ENCODE measurements at places on chromosomes 11 and 22.
A peak's percentile ranks its signal among the peaks of the same experiment; 100 is the strongest.

- no peaks in the 10 kb centered on the region for H3K27me3 ChIP-seq
- H3K4me3 ChIP-seq: no peak overlapping the region
- no peak overlapping the region for H3K27ac ChIP-seq
- no peak for DNase-seq
Observed at GRCh38 chr22:48624401-48624800, 1203.3 kb downstream of the BRD1 start.

DNA sequence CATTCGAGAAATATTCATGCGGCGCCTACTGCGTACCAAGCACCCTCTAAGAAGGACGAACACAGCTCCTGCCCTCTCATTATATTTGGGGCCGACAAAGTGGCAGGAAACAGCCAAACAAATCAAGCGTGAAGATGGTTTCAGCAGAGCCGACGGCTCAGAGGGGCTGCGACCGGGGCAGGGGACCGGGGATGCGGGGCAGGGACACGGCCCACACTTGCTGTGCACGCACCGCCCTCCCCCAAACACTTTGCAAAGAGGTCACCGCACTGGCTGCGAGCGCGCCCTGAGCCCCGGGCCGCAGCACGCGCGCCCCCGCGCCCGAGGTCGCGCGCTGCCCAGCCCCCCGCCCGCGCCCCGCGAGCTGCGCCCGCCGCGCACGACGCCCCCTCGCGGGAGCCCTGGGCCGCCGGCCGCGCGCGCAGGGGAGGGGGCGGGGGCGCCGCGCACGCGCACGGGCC, 255 bp upstream of the SYNGR1 start:
- no peak overlapping the region for H3K27ac ChIP-seq
- no peaks in the 10 kb centered on the region for H3K36me3 ChIP-seq
- peak; percentile 27 for DNase-seq
- H3K4me3 ChIP-seq: peak overlapping the region; percentile 84

DNA sequence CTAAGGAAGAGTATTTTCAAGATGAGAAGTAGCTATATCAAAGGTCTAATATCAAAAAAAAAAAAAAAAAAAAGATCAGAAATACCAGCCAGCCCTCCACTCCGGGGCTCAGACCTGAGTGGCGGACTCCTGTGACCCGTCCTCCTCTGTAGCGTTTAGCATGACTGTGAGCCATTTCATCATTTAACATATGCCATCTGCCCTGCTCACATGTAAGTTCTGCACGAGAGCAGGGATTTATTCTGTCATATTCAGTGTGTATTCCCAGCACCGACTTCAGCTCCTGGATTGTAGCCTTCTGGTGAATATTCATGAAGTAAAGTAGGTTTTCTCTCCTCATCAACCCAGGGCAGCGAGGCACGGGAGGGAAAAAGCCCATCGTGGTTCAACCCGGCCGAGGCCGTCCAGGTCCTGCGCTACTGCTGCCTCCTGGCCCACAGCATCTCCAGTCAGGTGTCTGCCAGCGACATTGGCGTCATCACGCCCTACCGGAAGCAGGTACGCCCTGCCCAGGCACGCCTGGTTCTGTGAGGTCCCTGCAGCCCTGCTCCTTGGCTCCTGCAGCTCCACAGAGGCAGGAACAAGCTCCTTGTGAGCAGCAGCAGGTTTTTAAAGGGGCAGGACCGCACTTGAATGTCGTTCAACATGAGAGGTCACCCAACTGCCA, 12.7 kb upstream of the PANX2 start:
- no peak overlapping the region for H3K4me3 ChIP-seq
- no peaks in the 10 kb centered on the region for H3K36me3 ChIP-seq
- no peak overlapping the region for H3K27ac ChIP-seq

DNA sequence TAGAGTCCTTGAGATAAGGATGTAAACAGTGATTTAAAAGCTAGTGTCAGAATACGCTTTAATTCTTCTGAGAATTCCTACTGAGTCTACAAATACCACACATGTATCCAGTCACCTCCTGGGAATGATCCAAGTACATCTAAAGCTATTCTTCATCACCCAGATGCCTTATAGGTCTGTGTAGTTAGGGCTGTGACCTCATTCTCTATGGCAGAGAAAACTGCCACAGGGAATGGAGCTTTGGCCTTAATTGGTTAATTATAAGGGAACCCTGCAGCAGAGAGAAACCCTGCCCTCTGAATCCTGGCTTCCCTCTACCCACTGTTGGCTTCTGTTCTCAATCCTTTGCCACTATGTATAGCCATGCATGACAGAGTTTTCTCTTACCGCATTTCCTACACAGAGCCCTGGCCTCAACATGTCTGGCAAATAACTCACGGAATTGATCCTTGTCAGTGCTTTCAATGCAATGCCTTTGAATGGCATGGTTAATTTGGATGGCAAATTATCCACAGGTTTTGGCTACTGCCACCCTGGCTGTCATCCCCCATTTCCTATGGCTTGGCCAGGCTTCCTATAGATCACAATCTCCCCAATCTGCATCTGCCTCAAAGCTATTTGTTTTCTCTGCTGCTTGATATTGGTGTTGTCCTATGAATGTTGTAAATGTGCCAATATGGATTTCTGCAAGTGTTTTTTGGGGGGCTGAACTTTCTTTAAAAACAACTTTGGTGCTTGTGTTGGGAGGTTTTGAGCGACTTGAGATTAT, 2.9 kb downstream of the DIXDC1 start:
- DNase-seq: peak; percentile 76
- H3K4me3 ChIP-seq: no peak overlapping the region
- no peaks in the 10 kb centered on the region for H3K27me3 ChIP-seq
- no peaks in the 10 kb centered on the region for H3K36me3 ChIP-seq

GRCh38 chr11:6498544-6498943, 1.5 kb downstream of the DNHD1 start:
- no peaks in the 10 kb centered on the region for H3K4me1 ChIP-seq
- H3K27ac ChIP-seq: no peak overlapping the region
- peaks cover 16% of the 10 kb centered on the region for H3K36me3 ChIP-seq
- DNase-seq: no peak

DNA sequence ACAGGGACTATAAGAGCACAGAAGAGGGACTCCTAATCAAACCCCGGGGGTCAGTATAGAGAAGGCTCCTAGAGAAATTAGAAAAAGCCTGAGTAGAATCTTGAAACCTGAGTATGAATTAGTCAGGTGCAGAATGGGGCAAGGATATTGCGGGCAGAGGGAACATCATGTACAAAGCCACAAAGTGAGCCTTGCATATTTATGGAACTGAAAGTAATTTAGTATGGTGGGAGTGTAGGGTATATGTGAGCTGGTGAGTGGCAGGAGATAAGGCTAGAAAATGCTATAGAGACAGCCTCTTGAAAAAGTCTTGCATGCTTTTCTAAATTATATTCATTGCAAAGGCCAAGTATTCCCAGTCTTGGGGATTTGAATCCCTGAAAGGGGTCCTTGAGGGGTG, 93.7 kb downstream of the STIM1 start:
- no peak overlapping the region for H3K4me3 ChIP-seq
- H3K27ac ChIP-seq: no peak overlapping the region
- no peak for DNase-seq
- peaks cover 9% of the 10 kb centered on the region for H3K4me1 ChIP-seq

DNA sequence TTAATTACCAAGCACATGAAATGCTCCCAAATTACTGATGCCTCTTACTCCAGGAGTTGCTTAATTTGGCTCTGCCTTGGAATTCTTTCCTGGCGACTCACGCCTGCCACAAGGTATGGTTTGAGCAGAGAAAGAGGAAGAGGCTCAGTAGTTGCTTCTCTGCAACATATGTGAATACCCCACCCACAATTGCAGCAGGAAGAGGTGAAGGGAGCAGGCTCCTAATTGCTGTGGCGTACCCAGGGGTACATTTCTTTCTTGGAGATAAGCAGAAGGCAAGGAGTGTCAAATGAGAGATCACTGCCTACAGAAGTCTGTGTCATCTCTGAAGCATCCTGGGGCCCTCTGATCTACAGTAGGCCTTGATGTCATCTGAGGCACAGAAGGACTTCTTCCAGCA, 10.6 kb upstream of the NNMT start:
- peak overlapping the region; percentile 2 for H3K27ac ChIP-seq
- DNase-seq: peak; percentile 52
- no peaks in the 10 kb centered on the region for H3K27me3 ChIP-seq

DNA sequence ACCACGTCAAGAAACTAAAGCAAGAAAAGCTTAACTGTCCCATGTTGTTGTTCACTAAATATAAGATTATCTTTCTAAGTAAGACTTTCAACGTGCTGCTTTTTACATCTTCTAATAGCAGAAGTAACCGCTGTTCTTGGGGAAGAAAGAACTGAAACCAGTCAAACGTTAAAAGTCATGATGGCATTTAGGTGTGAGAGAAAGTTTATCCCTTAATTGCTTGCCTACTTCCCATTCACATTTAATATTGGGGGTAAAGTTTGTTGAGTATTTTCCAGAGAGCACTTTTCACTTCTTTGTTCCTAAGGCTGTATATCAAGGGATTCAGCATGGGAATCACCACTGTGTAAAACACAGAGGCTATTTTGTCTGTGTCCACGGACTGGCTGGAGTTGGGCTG, 970 bp downstream of the OR5B21 start:
- no peak overlapping the region for H3K4me3 ChIP-seq
- peaks cover 21% of the 10 kb centered on the region for H3K36me3 ChIP-seq
- no peak for DNase-seq
- H3K27ac ChIP-seq: no peak overlapping the region
- no peaks in the 10 kb centered on the region for H3K27me3 ChIP-seq

GRCh38 chr11:115676206-115676605, 172.0 kb upstream of the CADM1 start:
- H3K4me1 ChIP-seq: peaks cover 26% of the 10 kb centered on the region
- H3K4me3 ChIP-seq: no peak overlapping the region
- no peaks in the 10 kb centered on the region for H3K27me3 ChIP-seq

DNA sequence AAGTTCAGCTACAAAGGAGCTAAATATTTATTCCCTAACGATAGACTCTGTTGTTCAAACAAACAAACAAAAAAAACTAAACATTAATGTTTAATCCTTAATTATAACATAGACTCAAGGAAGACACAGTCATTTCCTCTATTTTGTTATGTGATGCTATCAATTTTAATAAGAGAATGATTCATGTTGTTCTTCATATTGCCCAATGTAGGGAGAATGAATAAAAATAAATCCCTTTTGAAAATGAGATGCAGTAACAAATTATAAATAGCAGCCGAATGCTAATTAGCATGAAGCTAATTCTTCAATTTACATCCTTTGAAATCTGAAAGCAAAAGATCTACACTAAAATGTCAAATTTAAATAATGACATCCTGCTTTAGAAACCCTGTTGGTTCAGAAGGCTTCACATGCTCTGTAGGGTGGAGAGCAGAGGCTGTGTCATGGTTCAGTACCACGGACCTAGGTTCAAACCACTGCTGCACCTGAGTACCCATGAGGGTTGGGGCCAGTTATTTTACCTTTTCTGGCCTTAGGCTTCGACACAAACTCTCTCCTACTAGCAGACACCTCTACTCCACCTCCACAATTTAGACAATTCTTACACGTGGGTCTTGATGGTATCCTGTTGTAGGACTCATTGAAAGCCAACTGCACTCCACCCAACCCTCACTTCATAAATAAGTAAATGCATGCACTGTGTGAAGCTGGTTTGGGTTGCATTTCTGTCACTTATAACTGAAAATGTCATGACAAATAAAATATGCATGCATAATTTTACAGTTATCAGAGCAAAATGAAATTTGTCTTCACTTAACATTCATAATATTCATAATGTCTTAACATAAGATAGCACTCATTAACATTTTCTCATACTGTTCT, 89.0 kb downstream of the RRAS2 start:
- DNase-seq: no peak
- peaks cover 29% of the 10 kb centered on the region for H3K36me3 ChIP-seq
- H3K4me3 ChIP-seq: no peak overlapping the region
- H3K27ac ChIP-seq: no peak overlapping the region
- H3K27me3 ChIP-seq: no peaks in the 10 kb centered on the region

DNA sequence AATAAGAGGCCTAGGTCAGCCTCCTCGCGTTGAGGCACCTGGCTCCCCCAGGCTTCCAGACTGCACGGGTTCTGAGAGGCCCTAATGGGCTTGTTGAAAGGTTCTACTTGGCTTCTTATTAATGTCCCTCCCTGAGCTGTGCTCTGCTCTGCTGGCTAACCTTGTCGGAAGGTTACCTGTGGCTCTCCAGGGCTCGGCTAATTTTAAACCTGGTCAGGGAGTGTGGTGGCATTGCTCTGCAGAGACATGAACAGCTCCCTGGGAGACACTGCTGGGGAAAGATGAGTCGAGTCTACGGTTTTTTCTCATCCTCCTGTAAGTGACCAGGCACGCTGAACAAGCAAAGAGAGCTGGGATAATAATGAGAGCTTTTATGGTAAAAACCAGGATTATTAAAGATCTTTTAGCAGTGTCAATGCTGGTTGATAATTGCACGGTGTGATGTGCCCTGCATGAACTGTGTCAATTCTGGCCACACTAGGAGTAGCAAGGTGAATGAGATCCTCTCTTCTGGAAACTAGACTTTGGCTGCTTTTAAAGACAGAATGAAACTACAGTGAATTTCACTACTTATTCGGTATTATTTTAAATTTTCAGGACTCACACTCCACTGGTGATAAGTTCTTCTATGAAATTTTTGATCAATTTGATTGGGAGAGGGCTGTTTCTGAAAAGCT, 70.7 kb downstream of the TEAD1 start:
- H3K36me3 ChIP-seq: peaks cover 2% of the 10 kb centered on the region
- peak; percentile 61 for DNase-seq
- no peak overlapping the region for H3K4me3 ChIP-seq
- peaks cover 19% of the 10 kb centered on the region for H3K4me1 ChIP-seq
- no peaks in the 10 kb centered on the region for H3K27me3 ChIP-seq
- peak overlapping the region; percentile 76 for H3K27ac ChIP-seq

DNA sequence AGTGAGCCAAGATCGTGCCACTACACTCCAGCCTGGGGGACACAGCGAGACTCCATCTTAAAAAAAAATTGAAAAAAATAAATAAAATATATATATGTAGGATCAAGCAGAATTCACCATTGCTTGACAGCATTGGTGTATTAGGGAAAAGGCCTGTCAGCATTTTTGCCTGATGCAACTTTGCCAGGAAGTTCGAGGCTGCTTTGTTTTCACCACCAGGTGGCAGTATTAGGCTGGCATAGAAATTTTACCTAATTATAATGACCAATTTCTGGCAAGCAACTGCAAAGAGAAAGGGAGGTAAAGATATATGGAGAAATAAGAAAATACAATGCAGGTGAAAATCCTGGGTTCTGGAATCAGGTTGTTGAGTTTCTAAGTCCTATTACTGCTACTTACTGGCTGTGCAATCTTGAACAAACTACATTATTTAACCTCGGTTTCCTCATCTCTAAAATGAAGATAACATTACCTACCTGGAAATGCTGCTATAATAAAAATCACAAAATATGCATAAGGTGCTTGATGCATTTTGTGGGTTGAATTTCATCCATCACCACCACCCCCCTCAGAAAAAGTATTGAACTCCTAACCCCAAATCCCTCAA, 24.7 kb downstream of the LAYN start:
- H3K27me3 ChIP-seq: no peaks in the 10 kb centered on the region
- H3K4me1 ChIP-seq: peaks cover 12% of the 10 kb centered on the region
- no peak overlapping the region for H3K4me3 ChIP-seq
- H3K27ac ChIP-seq: no peak overlapping the region
- DNase-seq: peak; percentile 72
- no peaks in the 10 kb centered on the region for H3K36me3 ChIP-seq

GRCh38 chr22:37415210-37415609, 12.1 kb downstream of the ELFN2 start:
- H3K27me3 ChIP-seq: no peaks in the 10 kb centered on the region
- peaks cover 56% of the 10 kb centered on the region for H3K4me1 ChIP-seq
- H3K27ac ChIP-seq: no peak overlapping the region
- no peak for DNase-seq

- H3K4me3 ChIP-seq: no peak overlapping the region
- no peak overlapping the region for H3K27ac ChIP-seq
- H3K36me3 ChIP-seq: no peaks in the 10 kb centered on the region
- H3K4me1 ChIP-seq: no peaks in the 10 kb centered on the region
Observed at GRCh38 chr11:111119751-111120150, 125.8 kb upstream of the POU2AF2 start.
